ENCODE measurements at places on chromosomes 6 and 20.

DNA sequence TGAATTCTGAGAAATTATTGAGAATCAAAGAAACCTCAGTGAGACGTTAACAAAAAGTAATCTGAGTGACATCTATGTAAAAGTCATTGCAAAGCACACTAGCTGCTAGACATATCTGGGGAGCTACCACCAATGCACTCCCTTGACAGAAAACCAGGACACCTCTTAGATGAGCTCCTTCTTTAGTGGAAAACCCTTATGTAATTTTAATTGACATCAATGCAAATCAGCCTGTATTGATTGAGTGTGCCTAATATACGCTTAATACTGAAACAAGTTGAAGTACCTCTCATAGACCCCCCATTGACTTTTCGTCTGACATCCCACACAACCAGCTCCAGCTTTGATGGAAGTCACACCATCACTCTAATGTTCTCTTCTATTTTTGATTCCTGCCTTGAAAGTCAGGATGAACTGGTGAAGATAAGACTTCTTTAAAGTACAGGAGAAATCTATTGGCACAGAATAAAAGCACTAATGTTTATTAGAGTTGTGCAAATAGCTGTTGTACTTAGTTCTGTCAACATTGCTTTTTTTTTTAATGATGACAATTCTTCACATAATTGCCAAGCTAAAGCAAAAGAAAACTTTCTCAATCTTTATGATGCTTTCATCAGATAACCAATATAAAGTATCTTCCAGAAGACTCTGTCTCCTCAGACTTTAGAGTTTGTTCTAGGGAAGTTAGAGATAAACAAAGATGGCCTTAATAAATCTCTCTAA lies 98.0 kb upstream of the FAM8A1 start:
- DNase-seq, result no peak

DNA sequence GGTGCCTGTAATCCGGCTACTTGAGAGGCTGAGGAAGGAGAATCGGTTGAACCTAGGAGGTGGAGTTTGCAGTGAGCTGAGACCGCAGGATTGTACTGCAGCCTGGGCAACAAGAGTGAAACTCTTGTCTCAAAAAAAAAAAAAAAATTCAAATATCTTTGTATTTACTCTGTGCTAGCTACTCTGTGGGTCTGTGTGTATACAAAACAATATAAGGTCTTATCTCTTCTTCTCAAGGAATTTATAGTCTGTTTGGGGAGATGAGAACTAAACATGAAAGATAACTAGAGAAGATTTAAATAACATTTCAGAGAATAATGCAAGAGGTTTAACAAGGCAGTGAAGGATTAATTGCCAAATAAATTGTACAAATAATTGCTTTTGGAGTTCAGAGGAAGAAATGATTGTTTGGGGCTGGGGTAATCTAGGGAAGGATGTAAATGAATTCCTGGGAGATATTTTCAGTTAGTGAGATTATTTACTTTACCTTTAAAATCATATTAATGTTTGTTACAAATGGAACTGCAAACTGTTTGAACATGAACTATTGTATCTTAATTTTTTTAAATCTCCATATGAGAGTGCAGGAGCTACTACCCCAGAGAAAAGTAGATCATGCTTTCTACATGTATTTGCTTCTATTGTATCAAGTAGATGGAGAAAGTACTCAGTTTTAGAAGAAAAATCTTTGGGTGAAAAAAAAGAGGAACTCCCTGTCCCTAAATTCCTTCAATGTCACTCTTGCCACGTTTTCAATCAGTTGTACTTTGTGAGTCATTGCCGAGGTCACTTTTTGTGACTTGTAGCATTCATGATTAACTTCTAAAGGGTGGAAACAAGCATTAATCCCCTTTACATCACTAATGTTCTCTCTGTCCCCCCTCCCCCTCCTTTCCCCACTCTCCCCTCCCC lies 39.0 kb downstream of the NCOA3 start:
- DNase-seq, result no peak

GRCh38 chr6:143498428-143498827 lies 13.1 kb downstream of the FUCA2 start:
- peak; percentile 1 for DNase-seq

DNA sequence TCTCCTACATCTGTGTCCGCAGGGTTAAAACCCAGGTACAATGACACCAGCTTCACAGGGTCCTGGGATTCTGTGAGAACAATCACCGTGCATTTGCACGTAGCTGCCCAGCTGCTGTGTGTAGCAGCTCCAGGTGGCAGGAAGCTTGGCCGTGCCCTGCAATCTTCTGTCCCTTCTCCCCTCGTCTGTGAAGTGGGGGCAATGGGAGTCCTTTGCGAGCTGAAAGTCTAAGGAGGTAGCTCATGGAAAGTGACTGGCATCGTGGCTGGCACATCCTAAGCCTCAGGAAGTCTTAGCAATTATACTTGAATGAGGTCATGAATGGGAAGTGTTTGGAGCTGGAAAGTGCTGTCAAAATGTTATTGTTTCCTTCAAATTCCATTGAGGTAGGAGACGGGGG lies 137.1 kb downstream of the SMOC2 start:
- no peak for DNase-seq

DNA sequence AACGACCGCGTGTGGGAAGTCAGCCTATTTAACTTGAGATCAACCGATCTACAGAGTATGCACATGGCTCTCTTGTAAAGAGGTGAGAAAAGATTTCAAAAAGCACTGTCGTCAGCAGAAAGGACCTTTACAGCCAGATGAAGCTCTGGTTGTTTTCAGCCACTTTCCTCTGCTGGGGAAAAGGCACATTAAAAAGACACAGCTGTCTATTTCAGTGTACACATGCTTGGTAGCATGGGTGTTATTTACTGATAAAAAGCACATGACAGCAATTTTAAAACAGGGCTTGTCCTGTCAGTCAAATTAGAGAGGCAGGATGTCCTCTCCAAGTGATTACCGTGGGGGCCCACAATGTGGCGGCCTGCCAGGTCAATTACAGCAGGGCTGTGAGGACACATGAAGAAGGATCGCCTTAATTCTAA lies 188.9 kb downstream of the PRKN start:
- DNase-seq, result no peak

DNA sequence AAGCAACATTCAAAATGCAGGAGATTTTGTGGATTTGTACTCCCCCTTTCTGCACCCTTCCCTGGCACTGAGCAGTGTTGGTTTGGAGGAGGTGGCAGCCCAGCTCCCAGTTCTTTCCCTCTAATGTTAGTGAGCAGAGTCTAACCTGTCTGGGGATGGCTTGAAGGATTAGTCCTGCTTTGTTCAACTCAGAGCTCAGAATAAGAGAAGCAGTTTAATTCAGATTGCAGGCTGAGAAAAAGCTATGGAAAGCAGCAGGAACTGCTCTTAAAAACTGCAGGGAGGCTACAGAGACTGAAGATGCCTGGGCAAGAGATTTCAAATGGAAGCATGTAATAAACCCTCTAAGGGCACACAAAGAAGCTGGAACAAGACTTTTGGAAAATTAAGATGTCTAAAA lies 223.4 kb upstream of the GGTLC1 start:
- DNase-seq, result no peak

DNA sequence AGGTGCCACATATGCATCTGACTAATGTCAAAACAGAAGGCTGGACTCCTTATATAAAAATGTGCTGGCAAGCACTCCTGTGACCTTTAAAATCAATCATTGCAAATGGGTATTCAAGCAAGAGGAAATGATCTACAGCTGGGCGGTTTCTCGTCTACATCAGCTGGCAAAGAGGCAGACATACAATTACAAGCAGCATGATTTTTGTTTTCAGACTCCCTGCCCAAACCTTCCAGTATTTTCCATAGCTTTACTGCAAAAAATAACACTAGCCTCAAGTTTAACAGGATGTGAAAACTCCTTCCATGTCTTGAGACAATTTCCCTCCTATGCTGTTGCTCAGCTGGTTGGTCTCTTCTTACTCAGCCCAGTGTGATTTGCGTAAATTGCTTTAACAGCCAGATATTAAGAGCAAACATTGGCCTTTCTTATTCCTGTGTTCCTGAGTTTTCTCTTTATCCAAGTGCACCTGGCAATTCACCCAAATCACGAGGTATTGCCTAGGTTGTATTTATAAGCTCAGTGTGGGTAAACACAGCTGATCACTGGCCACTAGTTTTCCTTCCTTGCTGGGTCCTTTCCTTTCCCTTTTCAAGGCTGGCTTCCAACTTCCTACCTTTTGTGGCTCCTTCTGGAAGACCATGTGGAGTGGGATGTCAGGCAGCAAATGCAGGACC lies 130.4 kb downstream of the MOXD1 start:
- no peak for DNase-seq

DNA sequence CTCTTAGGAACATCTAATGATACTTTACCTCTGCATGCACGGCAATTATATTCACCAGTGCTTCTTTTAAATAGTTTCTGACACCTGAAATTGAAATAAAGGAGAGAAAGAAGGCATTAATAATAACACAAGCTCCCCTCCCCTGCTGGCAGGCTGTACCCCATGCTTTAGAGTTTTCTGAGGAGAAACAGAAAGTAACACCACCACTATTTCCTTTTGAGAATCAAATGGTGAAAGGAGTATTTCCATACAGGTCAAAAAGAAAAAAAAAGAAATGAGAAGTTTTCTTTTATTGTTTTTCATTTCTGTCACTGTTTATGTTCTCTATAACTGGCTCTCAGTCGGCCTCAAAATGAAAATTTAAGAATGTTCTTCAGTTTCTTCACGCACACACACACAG lies 108.1 kb downstream of the IRF4 start:
- peak; percentile 38 for DNase-seq

- no peak for DNase-seq
These were observed 82.0 kb downstream of the SMPDL3A start for GRCh38 chr6:122871079-122871478.

GRCh38 chr6:33927616-33928015 lies 123.8 kb upstream of the MLN start:
- DNase-seq, result no peak

DNA sequence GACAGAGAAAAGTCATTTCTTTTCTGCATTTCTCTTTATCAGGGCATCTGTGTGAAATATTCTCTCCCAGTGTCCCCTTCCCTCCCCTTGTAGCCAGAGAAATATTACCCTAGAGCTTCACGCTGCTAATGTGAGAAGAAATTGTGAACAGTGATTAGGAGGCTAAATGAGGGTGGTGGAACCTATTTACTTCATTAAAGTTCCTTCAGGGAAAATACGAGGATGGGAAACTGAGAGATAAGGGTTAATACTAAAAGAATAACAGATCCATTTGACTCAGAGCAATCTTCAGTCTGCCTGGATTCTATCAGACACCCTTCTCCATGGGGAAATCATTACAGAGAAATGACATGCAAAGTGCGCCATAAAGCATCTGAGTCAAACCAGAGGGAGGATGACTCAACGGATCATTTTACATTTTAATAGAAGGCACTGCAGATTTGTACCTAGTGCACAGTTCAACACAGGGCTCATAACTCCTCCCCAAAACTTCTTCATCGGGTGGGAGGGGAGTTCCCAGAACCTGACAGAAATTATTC lies 131.3 kb downstream of the GJA10 start:
- peak; percentile 53 for DNase-seq

GRCh38 chr20:56350842-56351241 lies 7.9 kb upstream of the FAM210B start:
- no peak for DNase-seq

- no peak for DNase-seq
These were observed 414.9 kb downstream of the KIF16B start for GRCh38 chr20:16158090-16158975.

DNA sequence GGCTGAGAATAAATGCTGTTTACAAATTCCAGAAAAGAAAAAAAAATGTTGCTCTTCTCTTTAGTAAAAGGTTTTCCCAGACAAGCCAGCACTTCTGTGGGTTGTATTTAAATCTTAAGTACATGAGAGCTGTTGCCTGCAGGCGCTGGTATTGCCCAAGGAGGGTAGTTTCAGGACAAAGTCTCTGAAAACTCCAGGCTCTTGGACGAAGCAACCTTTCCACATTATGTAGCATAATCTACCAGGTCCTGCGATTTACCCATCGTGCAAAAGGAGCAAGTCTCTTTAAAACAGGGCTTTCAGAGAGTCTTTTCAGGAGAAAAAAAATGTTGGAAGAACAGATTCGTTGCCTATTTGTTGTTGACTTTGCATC lies 65.6 kb downstream of the PLG start:
- no peak for DNase-seq

DNA sequence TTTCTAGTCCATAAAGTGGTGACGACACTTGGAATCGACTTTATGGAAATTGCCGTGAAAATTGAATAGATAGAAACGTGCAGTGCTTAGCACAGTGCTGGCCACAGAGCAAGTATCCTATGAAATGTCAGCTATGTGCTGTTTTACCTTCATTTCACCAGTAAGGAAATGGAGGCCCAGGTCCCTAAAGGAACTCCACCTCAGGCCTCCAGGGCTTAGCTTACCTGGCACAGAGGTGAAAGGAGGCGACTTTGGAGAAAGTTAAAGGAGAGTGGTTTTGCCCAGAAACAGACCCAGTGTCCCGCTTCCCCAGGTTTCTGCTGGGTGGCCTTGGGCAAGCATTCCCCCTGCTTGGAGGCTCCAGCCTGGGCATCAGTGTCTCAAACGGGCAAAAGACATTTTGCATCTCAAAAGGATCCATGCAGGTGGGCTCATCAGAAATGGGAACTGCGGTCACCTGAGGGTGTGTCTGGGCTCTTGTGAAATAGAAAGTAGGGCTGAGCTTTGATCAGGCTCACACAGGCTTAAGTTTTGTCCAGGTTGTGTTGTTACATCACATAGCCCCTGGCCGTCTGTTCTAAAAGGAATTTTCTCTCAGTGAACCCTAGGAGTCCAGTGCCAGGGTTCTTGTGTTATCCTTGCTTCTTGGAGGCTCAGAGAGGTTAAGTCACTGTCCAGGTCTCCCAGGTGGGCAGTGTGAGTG lies 6.8 kb upstream of the TULP1 start:
- no peak for DNase-seq

DNA sequence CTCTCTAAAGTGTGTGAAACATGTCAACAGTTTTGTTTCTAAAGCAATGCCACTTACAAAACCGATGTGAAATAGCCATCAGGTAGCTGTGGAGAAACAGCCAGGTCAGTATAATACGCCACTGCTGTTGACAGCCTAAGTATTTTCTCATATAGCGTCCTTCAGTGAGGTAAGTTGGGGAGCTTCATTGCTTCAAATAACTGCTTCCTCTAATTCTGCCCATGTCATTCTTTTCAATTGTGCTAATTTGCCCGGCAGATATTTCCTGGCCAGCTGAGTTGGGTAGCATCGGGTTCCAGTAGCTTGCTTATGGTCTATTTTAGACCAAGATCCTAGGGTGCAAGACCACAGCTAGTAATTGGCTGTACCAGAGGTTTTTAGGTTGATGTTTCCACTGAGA lies 2.1 kb upstream of the ARMC2 start:
- no peak for DNase-seq

GRCh38 chr6:140370976-140371870 lies 996.8 kb upstream of the CITED2 start:
- DNase-seq, result no peak

- no peak for DNase-seq
These were observed 276.8 kb downstream of the TENT5A start for GRCh38 chr6:81475646-81476045.
